ENCODE measurements at places on chromosomes 13 and 19.

DNA sequence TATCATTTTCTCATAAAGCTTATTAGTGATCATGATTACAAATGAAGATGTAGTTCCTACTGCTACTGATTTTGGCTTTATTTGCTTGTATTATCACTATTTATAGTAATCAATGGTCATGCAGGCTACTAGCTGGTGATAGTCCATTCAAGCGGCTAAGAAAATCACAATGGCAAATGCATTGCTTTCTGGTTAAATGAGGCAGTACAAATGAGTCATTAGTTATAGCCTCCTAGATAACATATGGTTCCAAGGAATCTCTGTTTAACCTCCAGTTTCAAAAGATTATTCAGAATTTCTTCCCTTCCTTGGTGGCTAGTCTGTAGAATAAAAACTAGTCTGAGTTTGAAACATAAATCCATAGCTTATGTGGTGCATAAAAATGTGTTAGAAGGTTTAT is 141.3 kb upstream of the HTR2A start:
- DNase-seq: no peak

GRCh38 chr13:22187329-22187728 is 516.5 kb downstream of the FGF9 start:
- no peak for DNase-seq

GRCh38 chr13:74774264-74774663 is 640.1 kb upstream of the KLF12 start:
- DNase-seq: no peak

DNA sequence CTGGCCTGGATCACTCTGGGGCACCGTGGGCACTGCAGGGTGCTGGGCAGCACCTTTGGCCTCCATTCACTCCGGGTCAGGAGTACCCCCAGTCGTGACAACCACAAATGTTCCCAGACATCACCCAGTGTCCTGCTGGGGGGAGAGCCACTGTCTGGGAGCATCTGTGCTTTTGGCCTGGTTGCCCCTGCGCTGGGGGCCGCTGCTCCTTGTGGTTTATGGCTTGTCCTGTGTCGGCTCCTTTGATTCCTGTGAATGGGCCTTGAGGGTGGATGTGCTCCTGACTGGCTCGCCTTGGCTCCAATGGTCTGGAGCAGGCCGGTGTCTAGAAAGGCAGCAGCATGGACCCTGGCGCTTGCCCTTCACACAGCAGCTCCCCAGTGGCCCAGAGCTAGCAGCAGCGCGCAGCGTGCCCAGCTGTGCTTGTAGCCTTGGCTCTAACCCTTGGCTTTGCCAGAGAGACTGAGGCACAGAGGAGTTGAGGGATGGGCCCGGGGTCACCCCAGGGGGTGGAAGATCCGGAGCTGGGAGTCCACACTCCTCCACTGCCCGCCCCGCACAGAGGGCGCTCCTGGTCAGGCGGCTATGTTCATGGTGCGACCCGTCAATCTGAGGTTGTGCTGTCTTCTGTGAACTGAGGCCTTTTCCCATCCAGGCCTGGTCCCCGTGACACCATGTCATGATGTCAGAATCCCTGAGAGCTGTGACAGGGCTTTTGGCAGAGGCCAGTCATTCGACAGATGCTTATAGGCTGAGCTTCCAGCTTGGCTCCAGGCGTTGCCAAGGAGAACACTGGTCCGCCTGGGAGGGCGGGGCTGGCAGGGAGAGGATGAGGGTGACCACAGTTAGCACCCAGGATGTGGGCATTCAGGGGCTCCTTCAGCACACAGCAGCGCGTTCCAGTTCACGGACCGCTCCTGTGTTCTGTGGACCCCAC is 4.1 kb downstream of the DAZAP1 start:
- no peak for DNase-seq

GRCh38 chr13:63403733-63404132 is 1988.1 kb upstream of the PCDH20 start:
- no peak for DNase-seq

DNA sequence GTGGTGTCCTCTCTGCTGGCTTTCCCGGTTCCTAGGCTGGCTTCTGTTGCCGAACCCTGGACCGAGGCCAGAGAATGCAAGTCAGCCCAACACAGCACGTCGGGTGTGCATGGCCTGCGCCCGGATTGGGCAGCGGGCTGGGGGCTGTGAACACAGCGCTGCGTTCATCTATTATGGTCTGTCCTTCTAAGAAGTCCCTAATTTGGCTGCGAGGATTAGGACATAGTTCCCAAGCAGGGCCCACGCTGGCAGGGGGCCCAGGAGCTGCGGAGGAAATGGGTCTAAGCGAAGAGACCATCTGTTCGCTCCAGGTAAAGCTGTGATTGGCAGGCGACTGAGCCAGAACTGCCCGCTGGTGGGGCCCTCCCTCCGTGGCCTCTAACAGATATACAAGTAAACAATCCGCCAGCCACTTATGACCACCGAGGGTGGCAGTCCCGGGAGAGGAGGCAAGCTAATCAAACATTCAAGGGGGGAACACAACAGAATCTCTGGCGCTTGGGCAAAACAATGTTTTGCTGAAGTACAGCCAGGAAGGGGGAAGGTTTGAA is 6.0 kb downstream of the SYCE2 start:
- no peak for DNase-seq

DNA sequence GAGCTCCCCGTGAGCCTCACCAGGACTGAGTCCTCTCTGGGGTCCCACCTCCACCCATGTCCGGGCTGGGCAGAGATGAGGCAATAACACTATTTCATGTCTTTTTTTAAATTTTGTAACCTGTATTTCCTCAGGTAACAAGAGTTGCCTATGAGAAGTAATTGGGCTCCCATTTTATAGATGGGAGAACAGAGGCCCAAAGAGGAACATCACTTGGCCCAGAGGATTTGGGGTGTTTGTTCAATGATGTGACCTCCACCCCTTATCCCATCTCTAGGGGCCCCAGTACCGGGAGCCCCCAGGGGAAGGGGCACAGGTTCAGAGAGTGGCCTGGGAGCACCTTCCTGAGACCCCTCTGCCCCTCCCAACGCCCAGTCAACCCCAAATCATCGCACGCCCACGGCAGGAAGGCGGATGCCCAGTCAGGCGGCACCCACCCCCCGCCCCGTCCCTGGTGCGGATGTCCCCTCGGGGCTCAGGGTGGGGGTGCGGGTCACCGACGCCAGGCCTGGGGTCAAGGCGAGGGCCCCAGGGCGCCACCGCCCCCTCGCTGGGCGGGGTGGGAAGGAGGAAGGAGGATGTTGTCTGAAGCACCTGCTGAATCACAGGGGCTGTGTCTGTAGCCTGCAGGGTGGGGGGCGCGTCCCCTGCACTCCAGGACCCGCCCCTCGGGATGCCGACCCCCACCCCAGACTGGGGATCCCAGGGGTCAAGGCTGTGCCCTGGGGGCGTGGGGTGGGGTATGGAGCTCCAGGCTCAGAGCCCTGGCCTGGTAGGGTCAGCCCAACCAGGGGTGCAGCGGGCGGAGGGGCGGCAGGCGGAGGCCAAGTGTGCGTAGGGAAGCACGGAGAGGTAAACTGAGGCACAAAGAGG is 9.0 kb upstream of the CIRBP start:
- no peak for DNase-seq

DNA sequence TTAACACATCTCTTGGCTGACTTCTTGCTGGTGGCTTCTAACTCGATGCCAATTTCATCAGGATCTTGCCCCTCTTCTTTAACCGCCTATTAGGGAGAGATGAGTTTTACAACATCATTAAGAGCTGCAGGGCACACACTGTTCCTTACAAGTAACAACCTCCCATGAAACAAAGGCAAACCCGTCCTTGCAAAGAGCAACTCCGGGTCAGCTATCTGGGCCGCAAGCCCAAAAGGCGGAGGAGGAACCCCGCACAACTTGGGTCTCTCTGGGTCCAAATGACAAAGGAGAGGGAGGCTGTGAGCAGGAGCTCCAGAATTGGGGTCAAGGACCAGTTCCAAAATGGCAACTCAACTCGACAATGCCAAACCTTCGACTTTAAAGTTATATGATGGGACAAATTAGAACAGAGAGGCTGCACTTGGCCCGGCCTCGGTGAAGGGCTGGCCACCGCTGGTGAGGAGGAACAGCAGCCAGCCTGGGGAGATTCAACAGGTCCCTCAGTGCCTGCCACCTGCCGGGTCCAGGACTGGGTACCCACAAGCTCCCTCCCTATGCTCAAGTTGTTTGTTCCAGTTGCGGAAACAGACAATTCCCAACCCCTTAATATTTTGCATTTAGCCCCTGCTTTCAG is 1.1 kb downstream of the SAFB2 start:
- DNase-seq: no peak

DNA sequence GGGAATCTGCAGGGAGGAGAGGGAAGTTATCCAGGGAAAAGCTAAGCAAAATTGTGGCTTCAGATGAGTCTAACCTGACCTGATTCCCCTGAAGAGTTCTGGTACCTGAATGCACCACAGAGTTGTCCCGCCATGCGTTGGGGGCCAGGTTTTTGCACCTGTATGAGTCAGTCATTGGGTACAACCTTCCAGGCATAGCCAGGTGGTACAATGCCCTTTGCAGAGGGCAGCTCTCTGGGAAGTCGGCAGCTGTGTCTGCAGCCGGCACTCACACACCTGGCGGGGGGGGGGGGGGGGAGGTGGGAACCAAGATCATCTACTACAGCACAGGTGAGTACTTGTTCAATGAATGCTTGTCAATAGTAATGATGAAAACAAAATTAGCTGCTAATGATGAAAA is 52.5 kb upstream of the GTF3A start:
- no peak for DNase-seq

DNA sequence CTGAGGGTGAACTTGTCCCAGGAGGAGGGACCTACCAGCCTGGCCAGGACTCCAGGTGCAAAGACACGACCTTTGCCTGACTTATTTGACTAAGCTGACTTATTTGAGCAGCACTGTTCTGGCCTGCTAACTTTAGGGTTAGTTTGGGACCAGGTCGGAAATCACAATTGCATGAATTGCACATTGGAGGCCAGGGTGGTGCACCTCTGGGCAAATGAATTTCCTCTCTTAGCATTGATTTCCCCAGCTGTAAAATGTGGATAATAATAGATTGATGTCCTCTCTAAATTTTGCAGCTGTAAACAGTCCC is 1.4 kb upstream of the BST2 start:
- DNase-seq: no peak

DNA sequence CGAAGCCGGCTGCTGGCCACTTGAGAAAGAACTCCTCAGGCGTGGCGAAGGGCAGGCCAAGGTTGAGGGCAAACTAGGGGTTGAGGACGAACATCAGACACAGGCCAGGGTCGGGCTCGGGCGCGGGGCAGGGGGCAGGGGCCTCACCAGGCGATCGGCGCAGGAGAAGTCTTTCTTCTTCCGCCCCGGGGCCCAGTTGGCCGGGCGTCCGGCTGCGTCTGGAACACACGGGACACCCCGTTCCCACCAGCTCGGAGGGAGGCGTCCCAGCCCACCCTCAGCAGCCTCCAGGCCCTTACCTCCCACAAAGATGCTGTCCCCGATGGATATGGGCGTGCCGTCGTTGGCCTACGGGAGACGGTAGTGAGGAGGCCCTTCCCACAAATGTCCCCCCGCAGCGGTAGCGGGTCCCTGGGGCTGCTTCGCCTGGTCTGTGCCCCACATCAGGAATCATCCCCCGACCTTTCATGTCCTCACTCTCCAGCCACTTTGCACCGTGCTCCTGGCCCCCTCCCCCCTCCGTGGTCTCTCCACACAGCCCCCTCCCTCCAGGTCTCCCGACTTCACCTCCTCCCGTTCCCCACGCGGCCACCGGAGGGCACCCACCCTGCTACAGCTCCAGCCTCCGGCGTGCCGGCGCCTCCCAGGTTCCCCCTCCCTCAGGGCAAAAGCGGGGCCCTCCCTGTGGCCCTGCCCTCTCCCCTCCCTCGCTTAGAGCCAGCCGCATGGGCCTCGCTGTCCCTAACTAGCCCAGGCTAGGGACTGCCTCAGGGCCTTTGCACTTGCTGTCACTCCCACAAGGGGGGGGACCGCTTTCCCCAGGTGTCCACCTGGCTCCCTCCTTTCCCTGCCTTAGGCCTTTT is 4.8 kb downstream of the PNKP start:
- DNase-seq: no peak

- DNase-seq: no peak
These were observed 35.5 kb upstream of the LPAR6 start for GRCh38 chr13:48448285-48448958.

- DNase-seq: no peak
These were observed 31.0 kb downstream of the PTPRS start for GRCh38 chr19:5309438-5310204.

GRCh38 chr19:58529405-58529804 is 9.8 kb upstream of the ZBTB45 start:
- no peak for DNase-seq

DNA sequence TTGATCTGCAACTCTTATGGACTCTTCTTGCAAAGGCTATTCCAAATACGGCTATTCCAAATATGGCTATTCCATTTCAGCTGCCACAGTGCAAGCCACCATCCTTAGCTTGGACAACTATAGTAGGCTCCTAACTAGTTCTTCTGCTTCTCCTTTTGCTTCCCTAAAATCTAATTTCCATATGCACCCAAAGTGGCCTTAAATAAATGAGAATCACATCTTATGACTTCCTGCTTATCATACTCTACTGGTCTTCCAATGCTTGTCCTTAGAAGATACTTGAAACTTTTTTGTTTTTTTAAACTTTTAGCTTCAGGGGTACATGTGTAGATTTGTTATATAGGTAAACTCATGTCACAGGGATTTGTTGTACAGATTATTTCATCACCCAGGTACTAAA is 4.9 kb downstream of the UCHL3 start:
- DNase-seq: no peak

- no peak for DNase-seq
These were observed 6.9 kb downstream of the GIPR start for GRCh38 chr19:45674946-45675345.

- no peak for DNase-seq
These were observed 817.5 kb upstream of the SLC10A2 start for GRCh38 chr13:103883698-103884097.

- DNase-seq: no peak
These were observed 25.1 kb downstream of the RFX1 start for GRCh38 chr19:13981021-13981420.

GRCh38 chr13:93230261-93230855 is 3.8 kb downstream of the GPC6 start:
- DNase-seq: no peak

DNA sequence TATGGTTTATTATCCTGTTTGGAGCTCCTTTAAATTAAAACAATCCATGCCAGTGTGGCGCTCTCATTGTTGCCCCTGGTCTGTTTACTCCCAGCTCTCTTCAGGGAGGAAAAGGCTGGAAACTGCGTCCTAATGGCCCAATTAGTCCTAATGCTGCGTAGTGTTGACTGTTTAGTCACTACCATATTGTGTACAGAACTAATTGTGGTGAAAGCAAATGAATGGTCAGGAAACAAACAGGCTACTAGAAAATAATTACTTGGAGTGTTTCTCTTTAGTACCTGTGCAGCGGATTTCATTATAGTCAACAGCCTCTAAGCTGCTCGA is 54.5 kb upstream of the MTIF3 start:
- no peak for DNase-seq

DNA sequence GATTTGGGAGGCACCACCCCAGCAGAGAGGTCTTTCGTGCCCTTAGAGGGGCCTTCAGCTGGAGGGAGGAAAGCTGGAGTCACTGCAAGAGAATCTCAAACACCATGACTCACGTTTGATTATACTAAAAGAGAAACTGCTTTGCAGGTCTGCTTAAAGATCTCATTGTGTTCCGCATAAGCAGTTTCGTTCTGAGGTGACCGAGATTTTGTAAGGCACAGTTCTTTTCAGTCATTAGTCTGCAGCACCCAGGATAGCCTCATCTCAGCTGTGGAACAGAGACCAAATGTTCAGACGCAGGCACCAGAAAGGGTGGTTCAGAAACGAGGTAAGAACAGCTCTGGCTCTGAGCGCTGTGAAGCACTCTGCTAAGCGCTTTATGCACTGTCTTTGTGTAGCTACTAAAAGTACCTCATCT is 71.2 kb upstream of the GTF3A start:
- DNase-seq: no peak

All from mesothelial cell of epicardium (in vitro differentiated cells).